Heart left ventricle (tissue), 16 donors: ENCODE measurements at places on chromosomes 1 and 21. TPM values are rescaled to one million over a fixed set of nuclear protein-coding genes. Genes with fewer than 3 reads are reported as not detected.

Gene RGS16
- polyA plus RNA-seq = 2.1 TPM

Gene ZNF648
- polyA plus RNA-seq = not detected

Gene IFNLR1
- polyA plus RNA-seq = 0.99 TPM

Gene COA6
- 106 TPM for polyA plus RNA-seq
